DMS79 (cell line): ENCODE measurements at places on chromosomes 12 and 14.

GRCh38 chr12:93100610-93101009 lies 171.5 kb upstream of the EEA1 start:
- no peak for DNase-seq

GRCh38 chr14:45083617-45083975 lies 320 bp upstream of the PRPF39 start:
- no peak for DNase-seq

GRCh38 chr14:52342849-52343596 lies 28.9 kb downstream of the PTGER2 start:
- DNase-seq: no peak

- DNase-seq: peak; percentile 25
These were observed 18.5 kb downstream of the PPP2R5E start for GRCh38 chr14:63524537-63525155.

DNA sequence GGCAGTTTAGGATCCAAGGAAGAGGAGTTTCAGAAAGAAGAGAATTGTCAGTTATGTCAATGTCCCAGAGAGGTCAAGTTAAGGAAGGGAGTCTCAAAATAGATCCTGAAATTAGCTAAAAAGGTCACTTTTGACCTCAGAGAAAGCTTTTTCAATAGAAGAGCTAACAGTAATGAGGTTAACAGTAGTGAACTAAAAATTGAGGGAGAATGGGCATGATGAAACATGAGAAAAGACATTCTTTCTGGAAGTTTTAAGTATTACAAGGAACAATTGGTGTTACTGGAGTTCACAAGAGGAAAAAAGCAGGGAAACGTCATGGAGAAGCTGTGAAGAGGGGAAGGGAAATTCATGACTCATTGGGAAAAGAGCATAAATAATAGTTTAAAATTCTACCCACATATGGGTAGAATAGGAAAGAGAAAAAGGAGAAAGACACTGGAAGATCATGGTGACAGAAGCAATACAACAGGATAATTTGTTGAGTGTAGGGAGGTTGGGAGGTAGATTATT lies 381.2 kb upstream of the FAR2 start:
- DNase-seq: no peak

GRCh38 chr12:27304856-27305255 lies 27.8 kb upstream of the BMAL2 start:
- DNase-seq: no peak

DNA sequence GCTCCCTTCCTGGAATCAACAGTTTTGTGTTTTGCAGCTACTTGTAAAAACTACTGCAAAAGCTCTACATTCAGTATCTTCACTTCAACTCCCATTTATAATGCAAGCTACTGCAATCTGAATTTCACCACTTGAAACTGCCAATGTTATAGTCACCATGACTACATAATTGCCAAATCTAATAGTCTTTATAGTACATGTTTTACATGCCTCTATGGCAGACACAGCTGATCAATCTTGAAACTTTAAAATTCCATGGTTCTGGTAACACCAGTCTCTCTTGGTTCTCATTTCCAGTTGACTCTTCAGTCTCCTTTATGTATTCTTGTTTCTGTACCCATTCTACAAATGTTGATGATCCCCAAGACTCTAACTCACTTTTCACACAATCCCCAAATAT lies 185.9 kb downstream of the MED13L start:
- no peak for DNase-seq

DNA sequence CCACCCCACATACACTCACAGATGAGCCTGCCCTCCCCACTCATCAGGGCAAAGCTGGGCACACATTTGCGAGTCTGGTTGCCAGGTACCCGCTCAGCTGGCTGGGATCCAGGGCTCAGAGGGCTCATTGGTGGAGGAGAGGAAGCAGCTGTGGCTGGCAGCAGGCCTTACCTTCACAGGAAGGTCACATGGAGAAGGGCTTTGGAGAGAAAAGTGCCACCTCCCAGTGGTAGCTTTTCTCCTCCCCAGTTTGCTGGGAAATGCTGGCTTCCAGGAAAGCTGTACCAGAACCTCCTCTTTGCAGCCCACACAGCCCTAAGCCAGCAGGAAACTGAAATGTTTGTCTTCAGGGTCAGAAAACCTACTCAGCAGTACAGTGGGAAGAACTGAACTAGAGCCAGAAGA lies 55.6 kb downstream of the LGMN start:
- peak; percentile 97 for DNase-seq

DNA sequence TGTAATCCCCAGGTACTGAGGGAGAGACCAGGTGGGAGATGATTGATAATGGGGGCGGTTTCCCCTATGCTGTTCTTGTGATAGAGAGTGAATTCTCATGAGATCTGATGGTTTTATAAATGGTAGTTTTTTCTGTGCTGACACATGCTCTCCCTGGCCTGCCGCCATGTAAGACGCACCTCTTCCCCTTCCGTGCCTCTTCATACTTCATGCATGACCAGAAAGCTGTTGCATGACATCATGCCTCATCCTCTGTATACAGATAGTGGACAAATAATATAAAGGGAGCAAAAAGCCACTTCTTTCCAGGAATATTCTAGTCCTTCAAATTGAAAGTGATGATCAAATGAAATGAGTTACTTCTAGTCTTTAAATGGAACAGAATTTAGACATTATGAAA lies 47.3 kb upstream of the LRIG3 start:
- no peak for DNase-seq

DNA sequence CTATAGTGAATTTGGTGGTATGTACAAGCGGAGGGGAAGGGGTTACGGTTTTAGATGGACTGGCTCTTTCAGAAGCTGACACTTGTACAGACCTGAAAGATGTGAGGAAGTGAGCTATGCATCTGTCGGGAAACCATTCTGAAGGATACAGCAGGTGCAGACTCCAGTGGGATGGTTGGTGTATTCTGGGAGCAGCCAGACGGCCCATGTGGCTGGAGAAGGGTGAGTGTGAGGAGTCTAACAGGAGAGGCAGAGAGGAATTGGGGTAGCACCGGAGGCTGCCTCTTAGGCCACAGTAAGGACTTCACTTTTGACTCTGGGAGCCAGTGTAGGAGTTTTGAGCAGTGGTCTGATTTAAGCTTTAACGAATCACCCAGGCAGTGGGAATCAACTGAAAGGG lies 90.7 kb downstream of the APAF1 start:
- DNase-seq: no peak
